Stimulated activated CD8-positive, alpha-beta memory T cell treated with anti-CD3 and anti-CD28 coated beads, Interleukin-7, amount 100 ng/mL, for 24 hours (primary cell): ENCODE measurements at places on chromosomes 12 and 14.

DNA sequence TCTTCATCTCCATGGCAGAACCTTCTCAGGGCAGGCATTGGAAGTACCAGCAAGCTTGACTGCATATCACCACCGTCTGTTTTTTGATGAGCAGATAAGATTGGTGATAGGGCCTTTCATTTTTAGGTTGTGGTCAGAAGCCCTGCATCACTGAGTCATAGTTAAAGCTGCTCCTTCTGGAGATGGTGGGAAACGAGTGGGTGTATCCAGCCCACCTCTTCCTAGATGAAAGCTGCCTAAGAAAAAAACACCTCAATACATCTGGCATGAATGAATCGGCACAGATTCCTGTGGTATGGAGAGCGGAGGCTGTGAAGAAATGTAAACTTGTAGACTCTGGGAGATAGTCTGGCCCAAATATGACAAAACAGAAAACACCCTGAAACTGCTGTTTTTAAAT lies 248.7 kb upstream of the EGLN3 start:
- DNase-seq = no peak

- DNase-seq = no peak
These were observed 163.5 kb downstream of the CFAP54 start for GRCh38 chr12:96652870-96653269.

DNA sequence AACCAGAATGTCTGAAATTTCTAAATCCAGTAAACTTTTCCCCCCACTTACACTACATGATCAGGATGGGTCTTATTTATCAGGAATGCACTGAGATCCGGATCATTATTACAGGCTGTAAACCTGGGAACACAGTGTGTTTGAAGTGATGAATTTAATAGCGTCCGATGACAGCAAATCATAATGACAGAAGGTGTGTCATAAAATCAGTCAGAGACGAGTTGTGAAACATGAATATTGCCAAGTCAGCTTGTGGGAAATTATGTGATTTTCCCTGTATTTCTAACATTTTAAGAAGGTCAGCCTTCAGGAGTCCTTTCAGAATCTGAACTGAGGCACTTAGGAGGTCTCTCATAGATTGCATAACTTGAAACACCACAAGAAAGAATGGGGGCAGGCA lies 36.7 kb downstream of the RERG start:
- no peak for DNase-seq

GRCh38 chr14:101355284-101355683 lies 206.0 kb upstream of the DIO3 start:
- no peak for DNase-seq

DNA sequence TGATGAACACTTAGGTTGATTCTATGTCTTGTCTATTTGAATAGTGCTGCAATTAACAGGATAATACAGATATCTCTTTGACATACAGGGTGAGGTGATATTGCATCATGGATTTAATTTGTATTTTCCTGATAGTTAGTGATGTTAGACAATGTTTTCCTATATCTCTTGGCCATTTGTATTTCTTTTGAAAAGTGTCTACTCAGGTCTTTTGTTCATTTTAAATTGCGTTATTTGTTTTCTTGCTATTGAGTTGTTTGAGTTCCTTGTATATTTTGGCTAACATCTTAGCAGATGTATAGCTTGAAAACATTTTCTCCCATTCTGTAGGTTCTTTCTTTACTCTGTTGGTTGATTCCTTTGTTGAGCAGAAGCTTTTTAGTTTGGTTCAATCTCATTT lies 460.6 kb downstream of the CCDC91 start:
- DNase-seq = no peak

DNA sequence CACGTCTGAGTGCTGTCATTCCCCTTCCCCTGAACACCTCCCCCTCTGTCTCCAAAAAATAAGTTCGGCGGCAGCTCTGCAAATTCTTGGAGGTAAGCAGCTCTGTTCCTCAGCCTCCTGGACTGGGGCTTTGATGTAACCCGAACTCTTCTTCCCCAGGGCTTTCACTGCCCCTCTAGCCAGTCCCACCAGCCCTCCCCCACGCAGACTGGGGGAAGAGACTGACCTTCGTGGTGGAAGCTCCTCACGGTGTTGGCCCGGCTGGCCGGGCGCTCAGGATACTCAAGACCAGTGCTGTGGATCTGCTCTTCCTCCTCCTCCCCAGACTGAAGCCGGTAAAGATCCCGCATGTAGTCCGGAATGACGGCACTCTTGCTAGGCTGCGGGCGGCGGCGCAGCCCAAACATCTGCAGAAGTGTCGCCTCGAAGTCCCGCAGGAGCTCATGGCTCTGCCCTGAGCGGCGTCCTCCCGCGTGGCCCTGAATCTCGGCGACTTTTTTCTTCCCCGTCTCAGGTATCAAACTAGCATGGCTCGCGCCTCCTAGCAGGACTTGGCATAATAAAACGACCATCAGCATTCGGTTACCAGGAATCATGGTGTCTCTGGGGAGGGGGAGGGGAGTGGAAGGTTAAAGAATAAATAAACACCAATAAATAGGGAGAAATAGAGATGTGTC lies 4.9 kb downstream of the BMP4 start:
- no peak for DNase-seq

GRCh38 chr14:58331111-58331510 lies 32.8 kb downstream of the ARID4A start:
- DNase-seq = peak; percentile 55

DNA sequence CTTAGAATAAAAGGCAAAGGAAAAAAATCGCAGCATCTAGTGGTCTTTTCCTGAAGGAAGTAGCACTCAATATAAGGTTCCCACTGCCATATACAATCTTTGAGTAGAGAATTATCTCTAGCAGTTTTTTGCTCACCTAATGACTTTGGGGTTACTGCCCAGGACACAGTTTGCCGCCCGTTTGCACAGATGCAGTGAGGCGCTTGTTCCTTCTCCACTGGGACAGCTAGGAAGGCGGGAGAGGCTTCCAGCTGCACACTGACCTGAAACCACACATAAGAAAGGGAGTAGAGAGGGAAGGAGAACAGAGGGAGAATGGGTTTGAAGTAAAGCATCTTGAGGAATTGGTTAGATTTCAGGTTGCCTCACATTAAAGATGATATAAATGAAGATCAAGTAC lies 25.5 kb downstream of the A2M start:
- no peak for DNase-seq

DNA sequence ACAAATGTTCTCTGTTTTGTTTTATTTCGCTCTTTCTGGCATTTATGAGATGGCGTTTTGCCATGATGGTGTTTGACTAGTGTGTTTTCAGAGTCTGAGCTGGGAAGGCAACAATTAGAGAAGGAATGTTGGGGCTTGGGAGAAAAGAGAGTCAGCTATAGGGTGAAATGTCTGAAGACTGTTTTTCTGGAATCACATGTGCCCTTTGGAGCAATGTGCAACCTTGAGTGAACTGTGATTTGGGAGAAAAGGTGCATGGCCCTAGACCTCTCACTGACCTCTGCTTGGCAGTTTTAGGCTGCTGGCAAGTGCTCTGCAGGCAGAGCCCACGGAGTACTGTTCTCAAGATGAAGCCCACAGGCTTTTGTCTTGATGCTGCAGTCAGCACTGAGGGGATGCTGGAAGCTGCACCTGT lies 379.9 kb upstream of the PDE3A start:
- no peak for DNase-seq

GRCh38 chr12:50533203-50533584 lies 28.4 kb downstream of the DIP2B start:
- DNase-seq = no peak

DNA sequence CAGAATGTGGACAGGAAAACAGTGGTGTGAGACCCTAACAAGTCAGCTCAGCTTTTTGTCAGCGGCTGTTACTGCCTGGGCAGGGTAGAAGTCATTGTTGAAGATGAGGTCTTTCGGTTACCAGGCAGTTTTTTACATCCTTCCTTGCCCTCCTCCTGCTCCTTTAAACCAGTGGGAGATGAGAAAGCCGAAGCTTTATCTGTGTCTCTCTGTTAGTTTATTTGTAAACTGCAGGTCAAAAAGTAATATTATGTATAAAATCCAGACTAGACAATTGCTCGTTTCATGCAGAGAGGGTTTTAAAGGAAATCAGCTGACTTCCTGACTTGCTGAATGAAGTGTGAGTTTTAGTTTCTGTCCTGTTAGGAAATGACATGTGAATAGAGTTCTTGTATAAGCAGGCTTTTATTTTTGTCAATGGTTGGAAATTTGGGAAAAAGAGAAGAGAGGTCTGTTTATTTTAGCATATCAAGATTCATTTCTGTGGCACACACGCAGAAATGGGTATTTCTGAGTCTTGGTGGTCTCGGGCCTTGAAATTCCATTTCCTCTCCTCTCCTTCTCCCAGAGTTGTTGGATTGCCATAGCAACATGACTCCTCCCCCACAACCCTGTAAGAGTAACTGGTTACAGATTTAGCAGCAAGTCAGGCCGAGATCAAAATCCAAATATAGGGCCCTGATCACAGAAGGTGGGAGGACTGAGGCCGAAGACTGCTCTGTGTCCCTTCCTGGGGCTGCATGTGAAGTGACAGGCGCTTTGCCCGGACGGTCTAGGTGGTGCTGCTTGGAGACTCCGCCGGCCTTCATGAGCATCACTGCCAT lies 60.8 kb downstream of the SAMD4A start:
- DNase-seq = no peak

DNA sequence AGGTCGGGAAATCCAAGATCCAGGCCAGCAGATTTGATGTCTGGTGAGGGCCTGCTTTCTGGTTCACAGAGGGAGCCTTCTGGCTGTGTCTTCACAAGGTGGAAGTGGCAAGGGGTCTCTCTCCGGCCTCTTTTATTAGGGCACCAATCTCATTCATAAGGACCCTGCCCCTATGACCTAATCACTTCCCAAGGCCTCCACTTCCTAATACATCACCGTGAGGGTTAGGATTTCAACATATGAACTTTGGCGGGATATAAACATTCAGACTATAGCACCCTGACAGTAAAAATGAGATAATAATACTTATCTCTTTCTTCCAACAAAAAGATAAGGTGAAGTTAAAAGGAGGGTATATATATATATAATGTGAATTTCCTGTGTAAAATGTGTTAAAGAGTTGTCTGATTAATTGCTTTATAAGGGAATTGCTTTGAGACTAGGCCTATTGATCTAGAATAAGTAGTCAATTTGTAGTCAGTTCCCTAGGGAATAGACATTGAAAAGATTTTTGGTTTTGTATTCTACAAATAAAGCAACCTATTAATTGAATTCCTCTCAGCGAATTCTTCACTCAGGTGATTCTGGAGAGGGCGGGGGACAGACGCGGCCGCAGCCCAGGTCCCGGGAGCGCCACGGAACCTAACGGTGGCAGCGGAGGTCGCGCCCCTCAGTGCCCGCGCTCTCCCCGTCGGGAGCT lies 516 bp upstream of the LGALS3 start:
- no peak for DNase-seq

GRCh38 chr14:37150414-37150813 lies 22.0 kb downstream of the SLC25A21 start:
- DNase-seq = no peak

DNA sequence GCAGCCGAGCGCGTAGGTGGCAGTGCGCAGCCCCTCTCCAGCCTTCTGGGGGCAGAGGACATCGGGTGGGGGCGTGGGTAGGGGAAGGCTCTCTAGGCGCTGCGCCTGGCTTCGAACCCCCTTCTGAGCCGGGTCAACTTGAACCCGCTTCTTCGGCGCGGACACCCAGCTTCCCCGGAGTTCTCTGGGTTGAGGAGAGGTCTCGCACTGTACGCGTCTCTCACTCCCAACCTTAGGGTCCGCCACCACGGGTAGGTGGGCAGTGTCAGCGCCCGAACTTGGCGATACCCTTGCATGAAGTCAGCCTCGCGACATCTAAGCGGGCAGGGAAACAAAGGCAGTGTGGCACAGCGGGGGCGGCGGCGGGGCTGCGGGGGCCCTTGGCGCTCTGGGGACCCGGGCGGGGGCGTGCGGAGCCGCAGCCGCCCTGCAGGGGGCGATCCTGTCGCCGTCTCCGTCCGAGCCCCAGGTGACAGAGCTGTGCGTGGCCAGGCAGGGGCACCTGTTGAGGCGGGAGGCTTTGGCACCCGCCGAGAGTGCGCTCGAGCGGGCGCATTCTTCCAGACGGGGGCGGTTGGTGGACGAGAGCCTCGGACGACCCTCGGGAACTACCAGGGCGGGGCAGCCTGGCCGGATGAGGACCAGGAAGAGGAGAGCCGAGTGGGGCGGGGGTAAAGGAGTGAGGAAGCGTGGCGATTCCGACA lies 1.1 kb downstream of the GALNT16 start:
- no peak for DNase-seq

DNA sequence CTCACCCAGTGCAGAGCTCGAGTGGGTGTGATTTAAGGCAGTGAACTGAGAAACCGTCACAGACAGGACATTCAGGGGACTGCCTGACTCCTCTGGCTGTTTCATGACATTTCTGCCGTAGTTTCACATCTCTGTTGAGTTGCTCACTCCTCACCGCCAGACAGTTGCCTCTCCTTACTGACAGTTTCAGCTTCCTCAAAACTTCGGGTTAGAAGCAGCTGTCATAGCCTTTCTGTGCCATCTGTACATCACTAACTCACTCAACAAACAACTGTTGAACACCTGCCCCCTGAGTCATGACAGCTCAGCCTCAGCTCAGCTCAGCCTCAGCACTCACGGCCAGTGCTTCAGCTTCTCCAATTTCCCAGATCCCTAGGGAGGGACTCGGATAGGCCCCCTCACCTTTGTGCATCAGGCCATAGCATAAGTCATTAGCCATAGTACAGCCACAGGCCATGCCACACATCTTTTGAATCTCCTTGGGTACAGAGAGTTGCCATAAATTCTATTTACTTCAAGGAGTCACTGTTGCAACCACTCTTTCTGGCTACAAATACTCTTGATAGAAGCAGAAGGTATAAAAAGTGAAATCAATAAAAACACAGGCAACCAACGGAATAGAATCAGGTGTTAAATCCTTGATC lies 6.2 kb upstream of the SLC15A4 start:
- no peak for DNase-seq

- no peak for DNase-seq
These were observed 141.5 kb downstream of the ANO2 start for GRCh38 chr12:5803532-5803931.

DNA sequence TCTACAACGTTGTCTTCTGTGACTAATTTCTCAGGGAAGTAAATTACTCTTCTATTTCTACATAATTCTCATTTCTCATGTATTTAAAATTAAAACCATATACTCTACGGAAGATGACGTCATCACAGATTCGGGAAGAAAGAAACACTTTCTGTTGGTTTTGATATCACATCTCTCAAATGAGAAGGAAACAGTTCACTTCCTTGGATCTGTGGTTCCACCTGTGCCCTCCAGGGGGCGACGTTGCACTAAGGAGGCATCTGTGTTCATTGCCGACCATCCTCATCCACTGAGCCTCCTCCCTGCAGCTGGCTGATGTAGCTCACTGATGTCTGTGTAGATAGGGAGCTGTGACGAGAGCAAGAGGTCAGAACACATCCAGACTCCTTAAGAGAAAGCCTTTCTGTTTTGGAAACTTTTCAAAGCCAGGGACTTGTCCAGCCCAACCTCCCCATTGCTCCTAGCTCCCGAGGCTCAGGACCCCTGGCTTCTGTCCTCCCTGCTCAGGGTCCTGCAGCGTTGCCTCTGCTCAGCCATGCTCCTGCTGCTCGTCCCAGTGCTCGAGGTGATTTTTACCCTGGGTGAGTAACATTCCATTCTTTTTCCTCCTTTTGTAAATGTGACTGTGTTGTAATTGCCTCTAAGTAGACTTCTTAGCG lies 172.7 kb upstream of the OR4E1 start:
- peak; percentile 38 for DNase-seq
